CD4-positive, alpha-beta T cell (primary cell): ENCODE measurements at places on chromosomes 11 and 22.

DNA sequence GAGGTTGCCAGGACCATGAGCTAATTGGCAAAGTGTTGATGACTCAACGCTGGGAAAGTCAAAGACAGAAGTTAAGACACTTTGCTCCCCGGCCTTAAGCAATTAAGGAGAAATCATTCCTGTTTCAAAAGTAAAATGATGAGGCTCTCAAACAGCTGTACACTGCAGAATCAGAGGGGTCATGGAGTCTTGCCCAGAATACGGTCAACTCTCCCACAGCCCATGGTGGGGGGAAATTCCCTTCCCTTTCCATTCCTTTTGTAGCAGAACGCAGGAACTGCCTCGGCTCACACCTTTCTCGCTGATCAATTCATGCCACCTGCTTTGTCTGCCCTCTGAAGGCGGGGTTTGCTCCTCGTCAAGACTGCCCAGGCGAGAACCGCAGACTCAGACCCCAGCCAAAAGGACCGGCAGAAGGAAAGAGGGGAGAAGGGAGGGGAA lies 52.8 kb downstream of the MN1 start:
- DNase-seq = no peak

- DNase-seq = no peak
These were observed 770 bp downstream of the METTL15 start for GRCh38 chr11:28108958-28109357.

DNA sequence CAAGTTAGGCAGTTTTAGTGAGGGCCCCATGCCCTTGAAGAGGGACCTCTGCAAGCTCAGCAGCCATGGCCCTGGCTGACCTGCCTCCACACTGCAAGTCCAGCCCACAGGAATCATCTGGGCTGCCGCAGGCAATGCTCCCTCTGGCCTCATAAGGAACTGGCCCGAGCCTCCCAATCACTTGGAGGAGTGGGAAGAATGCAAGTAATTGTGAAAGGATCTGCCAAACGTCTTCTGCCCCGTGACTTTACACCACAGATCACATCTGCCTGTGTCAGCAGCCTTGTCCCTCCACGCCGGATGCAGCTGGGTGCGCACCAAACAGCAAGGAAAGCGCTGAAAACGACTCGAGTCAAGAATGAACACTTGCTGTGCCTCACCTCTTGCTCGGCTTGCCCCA lies 23.8 kb downstream of the OPCML start:
- DNase-seq = no peak

- peak; percentile 26 for DNase-seq
These were observed 119.2 kb downstream of the KCNQ1OT1 start for GRCh38 chr11:2580571-2581001.

DNA sequence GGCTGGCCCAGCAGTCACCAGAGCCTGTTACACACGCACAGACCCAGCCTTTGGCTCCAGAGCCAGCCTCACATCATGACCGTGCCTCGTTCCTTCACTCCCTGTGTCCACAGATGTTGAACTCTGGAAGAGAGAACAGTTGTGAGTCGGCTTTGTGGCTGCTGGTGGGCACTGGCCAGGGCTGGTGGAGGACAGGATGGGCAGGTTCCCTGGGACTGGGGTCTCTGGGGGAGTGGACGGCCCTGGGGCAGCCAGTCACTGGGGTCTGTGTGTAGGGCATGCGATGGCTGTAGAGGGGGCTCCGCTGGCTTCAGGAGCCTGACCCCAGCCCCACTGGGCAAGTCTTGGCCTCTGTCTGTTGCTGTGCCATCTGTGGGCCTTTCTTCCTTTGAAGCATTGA lies 1070.1 kb downstream of the BRD1 start:
- DNase-seq = no peak

- no peak for DNase-seq
These were observed 29.9 kb downstream of the MS4A2 start for GRCh38 chr11:60118338-60118737.

DNA sequence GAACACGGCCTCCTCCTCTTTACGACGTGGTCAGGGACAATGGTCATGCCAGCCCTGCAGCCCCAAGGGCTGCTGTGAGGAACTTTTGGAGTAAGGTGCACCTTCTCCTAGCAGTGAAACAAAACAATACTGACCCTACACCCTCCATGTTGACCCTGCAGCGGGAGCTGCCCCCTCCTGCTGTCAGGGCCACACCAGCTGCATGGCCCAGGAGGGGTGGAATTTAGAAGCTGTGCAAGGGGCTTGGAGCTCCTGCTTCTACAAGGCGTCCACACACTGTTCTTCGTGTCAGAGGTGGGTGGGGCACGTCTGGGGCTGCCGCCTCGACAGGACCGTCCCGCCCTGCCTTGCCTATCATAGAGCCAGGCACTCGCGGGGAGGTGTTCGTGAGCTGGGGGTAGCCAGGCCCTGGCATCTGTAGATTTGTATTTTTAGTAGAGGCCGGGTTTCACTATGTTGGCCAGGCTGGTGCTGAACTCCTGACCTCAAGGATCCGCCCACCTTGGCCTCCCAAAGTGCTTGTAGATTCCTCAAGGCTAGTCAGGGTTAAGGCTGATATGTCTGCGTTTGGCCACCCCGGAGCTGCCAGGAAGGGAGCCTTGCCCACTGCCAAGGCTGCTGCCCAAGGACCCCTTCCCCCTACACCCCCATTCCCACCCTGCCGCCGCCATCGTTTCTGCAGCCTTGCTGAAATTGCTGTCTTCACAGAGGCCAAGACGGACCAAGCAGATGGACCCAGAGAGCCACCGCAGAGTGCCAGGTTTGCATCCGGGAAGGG lies 15.9 kb downstream of the INCENP start:
- DNase-seq = no peak

DNA sequence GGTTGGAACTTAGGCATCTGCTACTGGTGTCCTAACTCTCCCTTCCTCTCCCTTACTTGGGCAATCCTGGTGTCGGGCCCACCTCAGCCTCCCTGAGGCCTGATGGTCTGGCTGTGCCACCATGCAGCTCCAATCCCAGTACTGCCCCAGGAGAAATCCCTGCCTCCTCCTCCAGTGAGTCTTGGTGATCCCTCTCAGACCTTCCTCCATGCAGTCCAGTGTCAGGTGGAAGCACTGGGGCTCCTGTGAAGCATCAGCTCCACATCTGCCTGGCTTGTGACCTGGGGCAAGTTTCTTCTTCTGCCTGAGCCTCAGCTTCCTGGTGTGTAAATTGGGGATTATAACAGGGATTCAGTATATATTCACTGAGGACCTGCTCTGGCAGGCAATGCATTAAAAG lies 1.8 kb upstream of the PELI3 start:
- no peak for DNase-seq

GRCh38 chr22:44739024-44739423 lies 13.4 kb upstream of the ARHGAP8 start:
- DNase-seq = no peak

- no peak for DNase-seq
These were observed 30.6 kb downstream of the CAPN1 start for GRCh38 chr11:65212226-65212801.

- DNase-seq = no peak
These were observed 2.1 kb upstream of the PIM3 start for GRCh38 chr22:49958366-49958921.

GRCh38 chr11:119089319-119089718 lies 4.6 kb downstream of the HMBS start:
- no peak for DNase-seq

DNA sequence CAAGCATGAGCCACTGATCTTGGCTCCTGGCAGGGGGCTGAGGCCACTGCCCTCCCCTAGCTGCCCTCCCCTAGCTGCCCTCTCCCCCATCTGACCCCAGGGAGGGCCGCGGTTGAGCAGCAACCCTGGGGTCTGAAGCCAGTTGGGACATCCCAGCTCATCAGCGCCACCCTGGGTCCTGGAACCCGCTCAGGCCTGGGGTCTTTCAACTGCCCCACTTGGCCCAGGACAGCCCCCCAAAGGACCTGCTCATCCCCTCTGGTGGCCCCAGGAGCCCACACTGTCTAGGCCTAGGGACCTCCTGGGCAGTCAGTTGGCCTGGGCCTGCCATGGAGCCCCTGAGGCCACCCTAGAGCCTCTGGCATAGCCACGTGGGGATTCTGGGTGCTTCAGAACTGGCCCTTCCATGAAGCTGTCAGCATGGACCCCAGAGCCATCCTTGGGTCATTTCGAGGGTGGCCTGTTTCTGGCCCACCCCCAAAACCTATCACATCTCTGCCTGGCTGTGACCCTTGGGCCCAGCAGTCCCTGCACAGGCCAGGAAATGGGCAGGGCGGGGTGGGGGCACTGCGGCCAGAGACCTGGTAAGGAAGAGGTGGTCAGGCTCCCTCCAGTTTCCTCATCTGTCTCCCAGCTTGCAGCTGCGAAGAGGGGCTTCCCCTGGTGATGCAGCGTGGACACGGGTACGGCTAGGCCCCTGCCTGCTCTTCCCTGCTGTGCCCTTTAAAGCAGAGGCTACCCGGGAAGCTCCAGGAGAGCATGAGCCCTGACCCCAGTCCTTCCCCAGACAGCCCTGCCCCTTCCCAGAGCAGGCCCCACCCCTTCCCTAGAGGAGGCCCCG lies 37.9 kb downstream of the MUC2 start:
- DNase-seq = no peak

DNA sequence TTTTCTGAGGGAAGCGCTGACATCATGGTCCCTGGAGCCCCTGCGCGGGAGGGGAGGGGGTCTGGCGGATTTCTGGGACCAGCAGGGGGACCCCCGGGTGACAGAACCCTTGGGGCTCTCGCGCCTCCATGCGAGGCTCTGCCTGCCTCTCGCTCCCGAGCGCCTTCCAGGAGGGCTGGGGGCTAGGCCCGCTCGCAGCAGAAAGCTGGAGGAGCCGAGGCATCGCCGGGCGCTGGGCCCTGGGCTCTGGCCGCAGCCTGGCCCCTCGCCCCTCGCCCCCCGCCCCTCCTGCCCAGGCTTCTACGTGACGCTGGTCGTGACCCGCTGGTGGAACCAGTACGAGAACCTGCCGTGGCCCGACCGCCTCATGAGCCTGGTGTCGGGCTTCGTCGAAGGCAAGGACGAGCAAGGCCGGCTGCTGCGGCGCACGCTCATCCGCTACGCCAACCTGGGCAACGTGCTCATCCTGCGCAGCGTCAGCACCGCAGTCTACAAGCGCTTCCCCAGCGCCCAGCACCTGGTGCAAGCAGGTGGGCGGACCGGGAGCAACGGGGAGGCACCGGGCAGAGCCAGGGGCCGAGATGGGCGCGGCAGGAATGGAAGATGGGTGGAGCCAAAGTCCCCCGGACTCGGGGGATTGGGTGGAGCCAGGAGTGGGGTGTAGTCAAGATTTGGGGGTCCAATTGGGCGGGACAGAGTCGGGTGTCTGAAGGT lies 5.4 kb downstream of the BEST1 start:
- DNase-seq = peak; percentile 43

GRCh38 chr11:48011102-48011797 lies 30.9 kb downstream of the PTPRJ start:
- no peak for DNase-seq

DNA sequence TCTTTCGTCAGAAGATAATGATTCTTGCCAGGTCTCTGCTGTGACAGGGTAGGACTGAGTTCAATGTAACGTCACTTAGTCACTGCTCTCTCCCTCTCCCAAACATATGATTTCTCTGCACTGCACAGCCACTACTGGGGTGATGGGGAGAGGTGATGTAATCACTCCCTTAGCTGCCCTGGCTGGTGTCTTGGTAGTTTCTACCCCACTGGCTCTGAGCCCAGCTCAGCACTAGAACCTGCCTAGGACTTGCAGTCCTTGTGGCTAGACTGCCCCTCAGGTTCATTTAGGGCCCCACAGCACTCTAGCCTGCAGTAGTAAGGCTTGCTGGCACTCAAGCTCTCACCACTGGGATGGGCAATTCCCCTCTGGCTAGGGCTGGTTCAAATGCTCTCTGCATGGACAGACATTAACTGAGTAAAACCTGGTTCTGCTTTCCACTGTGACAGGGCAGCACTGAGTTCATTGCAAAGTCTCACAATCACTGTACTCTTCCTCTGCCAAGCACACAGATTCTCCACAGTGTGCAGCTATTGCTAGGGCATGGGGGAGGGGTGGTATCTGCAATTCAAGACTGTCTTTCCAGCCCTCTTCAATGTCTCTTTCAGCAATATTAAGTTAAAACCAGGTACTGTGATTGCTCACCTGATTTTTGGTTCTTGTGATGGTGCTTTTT lies 571.4 kb upstream of the FAT3 start:
- no peak for DNase-seq

GRCh38 chr11:13105237-13105844 lies 96.2 kb downstream of the RASSF10 start:
- no peak for DNase-seq

DNA sequence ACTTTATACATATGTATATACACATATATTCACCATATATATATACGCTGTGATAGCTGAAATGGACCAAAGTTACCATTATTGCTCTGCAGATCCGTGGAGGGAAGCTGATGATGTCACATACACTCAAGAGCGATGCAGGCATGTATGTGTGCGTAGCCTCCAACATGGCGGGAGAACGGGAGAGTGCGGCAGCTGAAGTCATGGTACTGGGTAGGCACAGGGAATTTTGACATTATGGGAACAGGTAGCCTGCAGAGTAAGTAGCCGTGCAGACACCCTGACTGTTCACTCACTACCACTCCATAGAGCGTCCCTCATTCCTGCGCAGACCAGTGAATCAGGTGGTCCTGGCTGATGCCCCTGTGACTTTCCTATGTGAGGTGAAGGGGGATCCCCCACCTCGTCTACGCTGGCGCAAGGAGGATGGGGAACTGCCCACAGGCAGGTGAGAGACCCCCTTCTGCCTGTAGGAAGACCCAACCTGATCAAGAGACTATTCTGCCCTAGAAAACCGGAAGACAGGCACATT lies 4.7 kb downstream of the ROBO3 start:
- no peak for DNase-seq

DNA sequence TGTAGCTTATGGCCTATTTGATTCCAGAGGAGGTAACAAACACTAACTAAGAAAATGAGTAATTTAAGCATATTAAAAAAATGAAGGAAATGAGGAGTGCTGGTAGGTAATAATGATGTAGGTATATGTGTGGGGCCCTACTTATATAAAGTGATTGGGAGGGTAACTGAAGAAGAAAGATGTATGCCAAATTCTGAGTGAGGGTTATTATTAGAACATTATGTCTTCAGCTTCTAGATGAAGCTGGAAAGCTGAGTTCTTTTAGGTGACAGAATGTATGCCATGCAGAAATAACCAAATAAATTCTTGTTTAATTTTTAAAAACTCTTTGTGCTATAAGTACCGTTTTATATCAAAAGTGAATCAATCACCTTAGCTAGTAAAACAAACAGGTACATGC lies 479.6 kb upstream of the TENM4 start:
- DNase-seq = no peak

DNA sequence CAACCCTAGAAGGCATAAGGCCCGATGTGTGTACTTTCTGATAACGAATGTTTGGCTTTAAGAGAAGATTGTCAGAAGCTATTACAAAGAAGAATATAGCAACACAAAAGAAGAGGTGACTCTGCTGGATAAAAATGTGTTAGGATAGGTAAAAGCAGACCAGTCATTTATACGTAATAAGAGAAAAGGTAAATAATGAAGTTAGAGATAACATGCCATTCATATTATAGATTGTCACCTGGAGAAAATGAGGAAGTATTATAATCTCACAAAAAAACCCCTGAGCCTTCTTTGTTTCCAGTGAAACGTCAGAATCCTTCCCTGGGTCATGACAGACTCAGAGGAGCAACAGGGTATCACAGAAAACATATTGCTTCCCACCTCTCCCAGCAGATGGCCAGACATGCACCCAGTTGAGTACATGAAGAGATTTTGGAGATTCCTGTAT lies 36.1 kb downstream of the PPFIA1 start:
- DNase-seq = no peak

- DNase-seq = no peak
These were observed 7.3 kb downstream of the SART1 start for GRCh38 chr11:65968600-65969482.

GRCh38 chr11:46637546-46637945 lies 20.2 kb downstream of the ATG13 start:
- no peak for DNase-seq
